ENCODE measurements at places on chromosomes 1 and 21.

DNA sequence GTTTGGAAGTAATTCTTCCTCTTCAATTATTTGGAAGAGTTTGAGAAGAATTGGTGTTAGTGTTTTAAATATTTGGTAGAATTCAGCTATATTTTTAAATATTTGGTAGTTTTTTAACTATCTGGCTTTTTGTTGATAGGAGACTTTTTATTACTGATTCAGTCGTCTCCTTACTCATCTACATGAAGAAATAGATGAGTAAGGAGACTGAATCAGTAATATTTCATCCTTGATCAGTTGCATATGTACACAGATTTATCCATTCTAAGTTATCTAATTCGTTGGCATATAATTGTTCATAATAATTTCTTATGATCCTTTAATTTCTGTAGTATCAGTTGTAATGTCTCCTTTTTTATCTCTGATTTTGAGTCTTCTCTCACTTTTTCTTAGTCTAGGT is 224.1 kb downstream of the GPR52 start:
- no peak for DNase-seq

- DNase-seq: no peak
Measured at GRCh38 chr1:240656531-240656930, 44.6 kb upstream of the GREM2 start.

GRCh38 chr1:232571523-232571922 is 58.4 kb downstream of the SIPA1L2 start:
- DNase-seq: no peak

- no peak for DNase-seq
Measured at GRCh38 chr1:42930178-42931107, 28.2 kb downstream of the SLC2A1 start.

GRCh38 chr21:32380940-32381339 is 11.9 kb downstream of the URB1 start:
- no peak for DNase-seq

DNA sequence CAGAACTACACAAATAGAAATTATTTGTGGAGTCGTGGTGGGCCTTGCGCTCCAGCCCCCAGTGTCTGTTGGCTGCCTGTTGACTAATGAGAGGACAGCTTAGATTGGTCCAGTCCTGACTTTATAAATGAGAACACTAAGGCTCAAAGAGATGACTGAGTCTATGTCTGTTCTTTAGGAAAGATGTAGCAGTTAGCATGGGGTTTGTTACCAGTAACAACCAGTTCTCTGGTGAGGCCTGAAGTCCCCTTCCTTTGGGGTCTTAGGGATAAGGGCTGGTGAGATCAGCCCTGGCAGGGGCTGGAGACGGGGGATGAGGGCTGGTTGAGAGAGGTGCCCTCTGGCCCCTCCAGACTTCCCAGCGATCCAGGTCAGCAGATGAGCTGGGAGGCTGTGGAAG is 9.1 kb downstream of the TOR3A start:
- no peak for DNase-seq

GRCh38 chr1:181737056-181737455 is 253.7 kb downstream of the CACNA1E start:
- no peak for DNase-seq

DNA sequence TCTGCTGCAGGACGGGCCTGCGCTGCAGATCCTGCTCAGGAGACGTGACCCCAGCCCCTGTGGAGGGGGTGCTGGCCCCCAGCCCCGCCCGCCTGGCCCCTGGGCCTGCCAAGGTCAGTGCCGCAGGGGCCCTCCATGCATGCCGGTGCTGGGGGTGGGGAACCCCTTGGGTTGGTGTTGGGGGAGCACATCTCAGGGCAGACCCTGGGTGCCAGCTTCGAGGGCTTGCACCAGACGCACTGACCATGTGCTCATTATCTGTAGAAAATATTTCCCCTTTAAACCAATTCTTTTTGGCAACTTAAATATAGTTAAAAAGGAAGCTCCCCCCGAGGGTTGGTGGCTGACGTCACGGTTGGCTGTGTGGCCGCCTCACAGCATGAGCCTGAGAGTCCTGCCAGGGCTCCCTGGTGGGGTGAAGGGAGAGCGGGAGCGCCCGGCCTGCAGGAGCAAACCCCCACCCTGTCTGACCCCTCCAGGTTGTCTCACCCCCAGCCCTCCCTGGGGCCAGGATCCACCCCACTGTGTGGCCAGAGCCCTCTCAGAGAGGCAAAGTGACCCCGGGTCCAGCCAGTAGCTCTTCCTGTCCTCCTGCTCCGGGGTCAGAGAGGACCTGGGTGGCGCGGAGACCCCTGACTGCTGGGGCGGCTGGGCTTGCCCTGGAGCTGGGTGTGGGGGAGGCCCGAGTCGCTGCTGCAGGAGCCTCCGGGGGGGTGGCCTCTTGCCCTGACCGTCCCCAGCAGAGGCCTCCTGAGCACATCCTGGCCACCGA is 5.3 kb upstream of the PFKL start:
- peak; percentile 57 for DNase-seq

- no peak for DNase-seq
Measured at GRCh38 chr1:83490988-83491387, 507.9 kb downstream of the TTLL7 start.

DNA sequence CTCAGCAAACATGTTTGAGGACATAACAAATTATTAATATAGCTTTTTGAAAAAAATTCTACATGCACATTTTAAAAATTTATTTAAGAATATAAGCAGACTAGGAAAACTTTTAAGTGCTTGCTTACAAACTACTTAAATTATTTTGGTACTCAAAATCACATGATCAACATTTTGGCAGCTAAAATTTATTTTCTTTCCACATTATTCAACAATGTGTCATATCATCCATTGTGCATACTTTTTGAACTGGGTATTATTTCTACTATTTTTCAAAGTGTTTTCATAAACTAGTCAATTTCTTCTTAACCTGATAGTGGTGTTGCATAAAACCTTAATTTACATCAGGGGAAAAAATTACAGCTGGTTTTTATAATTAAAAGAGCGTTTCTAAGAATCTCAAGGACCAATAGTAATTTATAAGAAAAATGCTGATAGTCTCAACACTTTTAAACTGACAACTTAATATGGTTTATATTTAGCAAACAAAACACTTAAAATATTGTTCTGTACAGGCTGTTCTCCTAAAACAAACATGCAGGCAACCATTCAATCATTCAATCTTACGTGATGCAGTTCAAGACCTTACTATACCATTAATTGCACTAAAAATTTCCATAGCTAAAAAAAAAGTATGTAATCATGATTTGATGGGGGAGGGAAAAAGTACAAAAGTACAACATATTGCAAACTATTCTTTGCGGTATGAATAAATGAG is 105.0 kb downstream of the GPATCH2 start:
- no peak for DNase-seq

DNA sequence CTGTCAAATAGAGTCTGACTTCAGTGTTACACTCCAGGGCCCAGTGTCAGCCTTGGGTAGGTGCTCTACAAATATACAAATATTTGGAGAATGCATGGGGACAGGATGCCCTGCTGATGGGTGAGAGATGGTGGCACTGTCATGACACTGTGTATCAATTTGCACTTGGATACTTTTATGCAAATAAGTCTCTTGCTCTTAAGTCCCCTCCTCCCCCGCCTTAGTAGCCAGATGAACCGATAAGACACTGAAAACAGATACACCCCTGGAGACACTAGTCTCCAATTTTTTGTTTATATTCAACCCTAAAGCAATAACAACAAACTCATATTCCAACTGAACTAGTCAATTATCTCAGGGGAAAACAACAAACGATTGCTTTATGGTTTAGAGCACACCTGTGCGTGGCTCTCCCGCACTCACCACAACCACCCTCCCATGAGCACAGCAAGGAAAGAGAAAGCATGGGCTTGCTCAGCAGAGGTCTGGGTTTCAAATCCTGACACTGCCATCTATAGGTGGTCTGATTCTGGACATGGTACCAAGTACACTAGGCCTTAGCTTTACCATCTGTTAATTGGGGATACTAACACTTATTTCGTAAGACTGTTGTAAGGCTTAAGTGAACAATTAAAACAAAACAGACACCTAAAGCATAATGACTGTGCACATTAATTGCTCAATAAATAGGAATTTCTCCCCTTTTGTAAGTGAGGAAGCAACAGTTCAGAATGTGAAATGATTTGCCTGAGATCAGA is 50.3 kb downstream of the HIVEP3 start:
- DNase-seq: no peak

DNA sequence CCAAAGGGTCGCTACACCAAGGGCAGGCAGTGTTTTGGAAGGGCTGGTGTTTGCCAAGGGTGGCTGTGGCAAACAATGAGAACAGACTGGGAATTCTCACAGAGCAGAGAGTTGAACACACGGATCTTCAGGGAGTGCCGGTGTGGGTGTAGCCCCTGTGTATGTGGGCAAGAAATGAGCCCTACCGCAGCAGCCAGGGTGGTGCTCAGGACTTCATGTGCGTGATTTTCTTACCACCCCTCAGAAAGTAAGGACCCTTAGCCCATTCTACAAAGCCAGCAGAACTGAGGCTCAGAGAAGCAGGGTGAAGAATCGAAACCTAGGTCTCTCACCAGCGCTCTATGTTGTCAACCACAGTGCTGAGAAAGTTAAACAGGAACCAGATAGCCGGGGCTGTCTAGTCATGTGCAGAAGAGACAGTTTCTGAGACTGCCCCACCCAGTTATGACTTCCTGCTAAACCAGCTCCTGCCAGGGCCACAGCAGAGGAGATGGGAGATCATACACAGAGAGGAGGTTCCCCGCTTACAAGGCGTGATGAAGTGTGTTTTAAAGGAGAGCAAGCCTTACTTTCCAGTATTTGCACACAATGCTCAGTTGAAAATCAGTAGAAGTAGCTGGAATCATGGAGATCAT is 21.9 kb upstream of the MORC3 start:
- DNase-seq: no peak

GRCh38 chr1:61186753-61187152 is 104.4 kb downstream of the NFIA start:
- DNase-seq: no peak

GRCh38 chr1:236112332-236112627 is 30.1 kb upstream of the GPR137B start:
- DNase-seq: no peak

GRCh38 chr1:37362594-37363385 is 111.6 kb upstream of the ZC3H12A start:
- DNase-seq: no peak

DNA sequence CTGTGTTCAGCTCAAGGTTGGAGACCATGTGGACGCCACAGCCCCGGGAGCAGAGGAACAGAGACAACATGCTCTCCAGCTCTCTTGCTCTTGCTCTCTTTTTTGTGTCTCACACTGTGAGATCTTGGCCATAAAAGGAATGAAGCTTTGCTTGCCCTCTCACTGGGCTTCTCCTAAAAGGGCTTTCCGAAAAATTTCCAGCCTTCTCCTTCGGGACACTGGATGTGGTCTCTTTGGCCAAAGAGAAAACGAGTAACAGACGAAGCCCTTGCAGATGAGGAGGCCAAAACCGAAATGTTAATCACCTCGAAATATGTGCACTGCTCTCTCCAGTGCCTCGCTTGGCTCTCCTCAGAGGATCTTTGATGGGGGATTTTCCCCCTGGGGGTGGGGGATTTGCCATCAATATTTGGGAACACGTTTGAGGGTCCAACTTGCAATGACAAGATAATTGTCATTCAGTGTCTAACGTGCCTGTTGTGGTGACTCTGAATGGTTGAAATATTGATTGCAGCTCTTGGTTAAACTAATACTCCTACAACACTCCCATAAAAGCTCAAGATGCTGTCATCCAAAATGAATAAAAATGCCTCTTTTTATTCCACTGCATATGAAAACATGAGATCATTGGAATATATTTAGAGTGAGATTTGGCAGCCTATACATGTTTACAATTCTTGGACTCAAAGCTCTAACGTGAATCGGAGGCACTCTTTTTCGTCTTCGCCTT is 68.6 kb upstream of the ANGPTL1 start:
- DNase-seq: no peak

- DNase-seq: no peak
Measured at GRCh38 chr1:59248758-59249157, 48.1 kb upstream of the FGGY start.

GRCh38 chr1:65153635-65154034 is 5.6 kb downstream of the AK4 start:
- no peak for DNase-seq

DNA sequence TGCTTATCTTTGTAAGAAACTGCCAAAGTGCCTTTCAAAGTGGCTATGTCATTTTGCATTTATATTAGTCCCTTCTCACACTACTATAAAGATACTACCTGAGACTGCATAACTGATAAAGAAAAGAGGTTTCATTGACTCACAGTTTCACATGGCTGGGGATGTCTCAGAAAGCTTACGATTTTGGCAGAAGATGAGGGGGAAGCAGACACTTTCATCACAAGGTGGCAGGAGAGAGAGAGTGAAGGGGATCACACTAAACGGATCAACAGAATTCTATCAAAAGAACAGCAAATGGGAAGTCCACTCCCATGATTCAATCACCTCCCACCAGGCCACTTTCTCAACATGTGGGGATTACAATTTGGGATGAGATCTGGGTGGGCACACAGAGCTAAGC is 1352.0 kb upstream of the B3GALT2 start:
- DNase-seq: no peak

DNA sequence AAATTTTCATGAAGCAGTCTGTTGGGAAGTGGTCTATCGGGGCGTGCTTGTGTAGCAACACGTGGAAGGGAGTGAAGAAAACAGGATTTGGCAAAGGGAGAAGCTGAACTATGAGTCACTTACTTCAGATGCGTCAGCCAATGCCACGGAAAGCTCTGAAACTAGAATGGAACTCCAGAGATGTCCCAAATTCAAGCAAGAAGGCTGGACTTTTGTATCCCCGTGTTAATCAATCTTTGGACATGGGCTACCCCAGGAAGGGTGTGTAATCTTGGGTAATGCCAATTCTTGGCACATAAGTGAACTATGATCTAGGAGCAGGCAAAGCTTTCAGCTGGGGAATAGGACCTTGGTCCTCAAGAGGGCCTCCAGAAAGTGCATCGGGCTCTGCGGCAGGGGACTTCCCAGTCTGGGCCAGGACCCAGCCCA is 102.6 kb downstream of the ADSS2 start:
- no peak for DNase-seq

DNA sequence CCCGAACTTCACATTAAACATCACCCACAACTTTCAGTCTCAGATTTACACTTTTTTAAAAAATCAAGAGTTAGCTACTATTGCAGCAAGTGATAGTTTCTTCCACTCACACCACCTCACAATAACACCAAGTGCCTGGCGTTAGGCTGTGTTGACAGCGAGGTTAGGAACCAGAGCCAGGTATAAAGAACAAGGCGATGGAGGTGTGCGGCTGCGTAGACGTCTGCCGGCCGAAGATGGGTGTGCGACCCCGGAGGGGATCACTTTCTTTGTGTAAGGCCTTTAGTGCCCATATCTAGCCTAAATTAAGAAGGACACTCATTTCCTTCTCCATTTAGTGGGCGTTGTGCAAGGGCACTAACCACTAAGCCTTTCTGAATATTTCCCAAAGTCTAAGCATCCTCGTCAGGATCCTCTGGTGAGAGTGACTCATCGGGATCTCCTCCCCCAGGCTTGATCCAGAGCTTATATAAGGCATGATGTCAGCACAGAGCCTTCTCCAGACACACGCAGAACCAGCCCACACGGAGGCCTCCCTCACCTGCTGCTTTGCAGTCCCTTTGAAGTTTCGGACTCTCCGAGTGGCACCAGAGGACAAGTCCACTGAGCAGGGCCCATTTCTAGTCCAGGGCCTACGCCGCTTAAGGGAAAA is 11.8 kb downstream of the NHLH2 start:
- DNase-seq: no peak

Measured in dorsolateral prefrontal cortex (tissue), 122 donors.